ENCODE measurements at places on chromosomes 11 and 22. TPM values are rescaled to one million over a fixed set of nuclear protein-coding genes. Genes with fewer than 3 reads are reported as not detected.
A peak's percentile ranks its signal among the peaks of the same experiment; 100 is the strongest.

DNA sequence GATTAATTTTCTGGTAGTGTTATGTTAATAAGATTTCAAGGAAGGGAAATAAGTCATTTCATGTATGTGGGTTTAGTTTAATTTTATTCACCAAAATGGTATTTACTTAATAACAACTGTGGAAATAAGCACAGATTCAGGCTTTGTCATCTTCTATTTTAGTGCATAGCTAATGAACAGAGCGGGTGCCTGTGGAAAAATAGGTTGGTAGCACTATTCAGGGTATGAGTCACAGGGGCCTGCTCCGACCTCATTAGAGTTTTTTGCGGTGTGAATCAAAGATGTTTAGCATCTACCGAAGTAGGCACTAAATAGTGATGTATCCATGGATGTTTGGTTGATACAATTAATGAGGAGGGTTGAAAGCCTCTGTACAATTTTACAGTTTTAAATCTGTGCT is 78.2 kb downstream of the FAT3 start:
- no peak for DNase-seq
- H3K4me3 ChIP-seq: no peak overlapping the region

DNA sequence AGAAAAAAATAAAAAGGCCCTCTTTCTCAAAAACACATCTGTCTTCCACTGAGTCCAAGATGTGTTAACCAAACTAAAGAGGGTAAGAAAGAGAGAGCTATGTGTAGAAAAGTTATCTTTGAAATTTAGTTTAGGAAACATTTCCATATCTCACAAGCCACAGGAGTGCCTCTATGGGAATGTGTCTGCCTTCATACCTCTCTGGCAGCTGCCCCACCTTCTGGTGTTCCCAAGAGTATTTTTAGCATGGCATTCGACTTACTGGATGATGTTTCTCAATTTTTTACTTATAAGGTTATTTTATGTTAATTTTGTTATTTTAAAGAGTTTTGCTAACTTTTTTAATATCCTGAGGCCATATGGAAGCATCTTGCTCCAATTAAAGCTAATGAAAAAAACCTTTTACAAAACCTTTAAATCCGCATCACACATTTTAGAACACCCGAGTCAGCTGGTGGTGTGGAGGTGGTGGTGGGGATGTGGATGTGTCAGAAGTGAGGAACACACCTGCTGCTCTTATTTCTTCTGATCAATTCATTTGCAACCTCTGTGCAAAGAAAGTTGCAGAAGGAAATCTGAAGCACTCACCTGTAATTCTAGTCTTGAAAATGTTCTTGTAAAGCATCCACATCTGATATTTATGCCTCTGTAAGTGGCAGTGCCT is 112.2 kb downstream of the NCAM1 start:
- peaks cover 22% of the 10 kb centered on the region for H3K4me1 ChIP-seq
- no peaks in the 10 kb centered on the region for H3K36me3 ChIP-seq
- H3K27ac ChIP-seq: no peak overlapping the region
- H3K4me3 ChIP-seq: no peak overlapping the region
- no peak for DNase-seq

The C11orf97 gene
- not detected for total RNA-seq

The CCDC116 gene
- 2.5 TPM for total RNA-seq

The PHLDA2 gene
- total RNA-seq: not detected

The PACSIN3 gene
- total RNA-seq: 72.0 TPM

The SLCO2B1 gene
- 31.7 TPM for total RNA-seq

DNA sequence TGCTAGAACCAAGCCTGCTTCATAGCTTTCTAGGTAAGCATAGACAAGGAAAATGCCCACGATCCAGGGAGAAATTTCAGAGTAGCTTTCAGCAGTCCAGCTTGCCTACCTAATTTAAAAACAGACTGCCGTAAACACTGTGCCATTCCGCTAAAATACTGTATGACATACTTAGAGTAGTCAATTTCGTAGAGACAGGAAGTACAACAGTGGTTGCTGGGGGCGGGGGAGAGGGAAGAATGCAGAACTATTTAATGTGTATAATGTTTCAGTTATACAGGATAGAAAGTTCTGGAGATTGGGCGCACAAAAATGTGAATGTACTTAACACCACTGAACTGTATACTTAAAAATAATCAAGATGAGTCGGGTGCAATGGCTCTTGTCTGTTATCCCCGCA is 56.7 kb downstream of the C11orf58 start:
- peak overlapping the region; percentile 31 for H3K27ac ChIP-seq
- no peaks in the 10 kb centered on the region for H3K4me1 ChIP-seq
- no peak for DNase-seq
- H3K27me3 ChIP-seq: no peaks in the 10 kb centered on the region
- no peak overlapping the region for H3K4me3 ChIP-seq
- H3K36me3 ChIP-seq: no peaks in the 10 kb centered on the region

The GRK3 gene
- 9.6 TPM for total RNA-seq

The SLC22A25 gene
- total RNA-seq: not detected

The VWCE gene
- 1.1 TPM for total RNA-seq

GRCh38 chr11:132062541-132062940 is 692.1 kb downstream of the NTM start:
- peaks cover 19% of the 10 kb centered on the region for H3K4me1 ChIP-seq
- no peak for DNase-seq
- H3K36me3 ChIP-seq: no peaks in the 10 kb centered on the region
- H3K4me3 ChIP-seq: no peak overlapping the region

The ZC3H12C gene
- total RNA-seq: 18.2 TPM

The OVOL1 gene
- total RNA-seq: not detected

DNA sequence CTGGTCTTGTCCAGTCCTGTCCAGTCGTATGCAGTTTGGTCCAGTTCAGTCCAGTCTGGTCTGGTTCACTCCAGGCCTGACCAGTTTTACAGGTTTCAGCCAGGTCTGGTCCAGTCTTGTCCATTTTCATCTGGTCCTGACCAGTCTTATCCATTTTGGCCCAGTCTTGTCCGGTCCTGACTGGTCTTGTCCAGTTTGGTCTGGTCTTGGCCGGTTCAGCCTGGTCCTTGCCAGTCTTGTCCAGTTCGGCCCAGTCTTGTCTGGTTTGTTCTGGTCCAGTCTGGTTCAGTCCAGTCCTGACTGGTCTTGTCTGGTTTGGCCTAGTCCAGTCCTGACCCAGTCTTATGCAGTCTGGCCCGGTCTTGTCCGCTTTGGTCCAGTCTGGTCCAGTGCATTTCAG is 380.2 kb downstream of the OR4C45 start:
- no peak overlapping the region for H3K27ac ChIP-seq
- H3K4me3 ChIP-seq: no peak overlapping the region
- no peaks in the 10 kb centered on the region for H3K4me1 ChIP-seq
- H3K36me3 ChIP-seq: no peaks in the 10 kb centered on the region

The PPP1R14B gene
- 42.9 TPM for total RNA-seq

The MUC2 gene
- not detected for total RNA-seq

The VPREB1 gene
- total RNA-seq: not detected

DNA sequence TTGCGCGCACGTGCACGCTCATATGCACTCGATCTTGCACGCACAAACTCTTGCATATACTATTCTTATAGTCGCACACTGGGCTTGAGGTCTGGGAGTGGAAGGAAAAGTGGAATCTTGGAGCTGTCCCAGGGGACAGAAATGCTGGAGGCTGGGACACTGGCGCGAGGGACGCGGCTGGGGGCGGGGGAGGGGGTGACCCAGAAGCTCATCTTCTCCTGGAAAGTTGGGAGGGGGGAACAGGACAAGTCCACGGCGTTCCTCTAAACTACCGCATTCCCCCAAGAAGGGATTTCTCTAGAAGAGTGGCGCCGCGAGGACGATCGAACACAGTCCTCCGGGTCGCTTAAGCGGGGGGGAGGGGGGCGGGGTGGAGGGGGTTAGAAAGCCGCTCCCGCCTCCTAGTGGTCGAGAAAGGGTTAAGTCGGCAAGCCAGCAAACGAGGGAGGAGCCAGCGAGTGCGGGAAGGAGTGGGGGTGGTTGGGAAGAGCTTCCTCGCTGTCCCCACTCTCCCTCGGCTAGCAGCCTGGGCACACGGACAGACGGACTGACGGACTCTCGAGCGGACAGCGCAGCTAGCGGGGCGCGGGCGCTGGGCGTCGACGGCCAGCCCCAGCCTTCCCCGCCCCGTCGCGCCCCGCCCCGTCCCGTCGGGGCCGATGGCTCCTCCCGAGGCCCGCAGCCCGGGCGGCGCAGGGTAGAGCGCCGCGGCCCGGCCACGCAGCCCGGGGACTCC is at the start of gene RTN4RL2:
TSS of gene RTN4RL2 (plus strand) at position 507 of the 736 bp plus-strand sequence. CDS start 338 bp downstream, outside the sequence.
- no peaks in the 10 kb centered on the region for H3K36me3 ChIP-seq
- DNase-seq: no peak
- peaks cover 42% of the 10 kb centered on the region for H3K4me1 ChIP-seq
- no peak within 1 kb of the TSS for H3K27ac ChIP-seq
- peak within 1 kb of the TSS; percentile 23 for H3K4me3 ChIP-seq

DNA sequence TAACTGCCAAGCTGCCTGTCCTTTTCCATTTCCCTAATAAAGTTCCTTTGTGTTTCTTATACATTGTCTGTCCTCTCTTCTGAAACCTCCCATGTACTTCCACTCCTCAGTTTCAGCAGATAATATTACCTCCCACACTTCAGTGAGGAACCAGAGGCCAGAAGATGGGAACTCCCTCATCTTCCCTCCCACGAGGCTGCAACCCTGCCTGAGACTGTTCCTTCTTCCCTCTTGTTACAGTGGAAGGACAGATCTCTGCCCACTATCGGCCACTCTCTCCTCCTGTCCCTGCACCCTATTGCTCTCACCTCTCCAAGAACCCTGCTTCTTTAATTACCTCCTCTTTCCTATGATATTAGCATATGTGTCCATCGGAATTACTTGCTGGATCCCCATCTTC is 38.1 kb upstream of the SWAP70 start:
- no peaks in the 10 kb centered on the region for H3K36me3 ChIP-seq
- H3K27me3 ChIP-seq: no peaks in the 10 kb centered on the region
- no peaks in the 10 kb centered on the region for H3K4me1 ChIP-seq
- no peak overlapping the region for H3K27ac ChIP-seq

DNA sequence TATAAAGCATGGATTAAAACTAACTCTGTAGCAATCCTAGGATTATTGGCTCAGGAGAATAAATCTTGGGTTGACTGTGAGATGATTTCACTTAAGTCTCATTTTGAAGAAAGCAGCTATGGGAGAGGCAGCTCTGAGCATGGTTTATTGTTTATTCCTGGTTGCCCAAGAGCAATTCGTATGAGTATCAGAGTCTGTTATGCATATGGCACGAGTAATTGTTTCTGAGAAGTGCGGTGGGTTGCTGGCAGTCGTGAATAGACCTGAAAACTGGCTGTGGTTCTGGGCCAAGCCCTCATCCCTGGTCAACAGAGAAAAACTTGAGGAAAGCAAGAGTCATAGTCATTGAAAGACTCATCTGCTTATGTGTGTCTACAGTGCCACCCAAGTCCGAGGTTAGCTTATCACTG is 26.8 kb downstream of the DIXDC1 start:
- H3K4me1 ChIP-seq: no peaks in the 10 kb centered on the region
- H3K27ac ChIP-seq: no peak overlapping the region
- no peak overlapping the region for H3K4me3 ChIP-seq
- no peaks in the 10 kb centered on the region for H3K36me3 ChIP-seq

DNA sequence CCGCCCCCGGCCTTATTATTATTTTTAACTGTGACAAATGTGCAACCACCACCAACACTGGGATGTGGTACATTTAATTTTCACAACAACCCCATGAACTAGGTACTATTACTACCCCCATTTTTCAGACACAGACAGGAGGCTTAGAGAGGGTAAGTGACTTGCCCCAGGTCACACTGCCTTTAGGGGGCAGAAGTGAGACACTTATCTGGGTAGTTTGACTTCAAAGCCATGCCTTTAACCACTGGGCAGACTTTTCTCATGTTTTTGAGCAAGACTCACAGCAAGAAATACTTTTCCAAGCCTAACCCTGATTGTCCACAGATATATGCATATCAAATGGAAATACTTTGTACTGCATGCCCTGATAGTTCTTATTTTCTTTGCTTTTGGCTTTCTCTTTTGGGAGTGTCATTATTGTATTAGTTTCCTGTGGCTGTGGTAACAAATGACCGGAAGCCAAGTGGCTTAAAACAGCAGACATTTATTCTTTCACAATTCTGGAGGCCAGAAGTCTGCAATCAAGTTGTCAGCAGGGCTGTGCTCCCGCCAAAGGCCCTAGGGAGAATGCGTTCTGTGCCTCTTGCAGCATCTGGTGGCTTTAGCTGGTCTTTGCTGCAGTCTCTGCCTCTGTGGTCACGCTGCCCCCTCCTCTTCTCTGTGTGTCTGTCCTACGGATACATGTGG is 110.8 kb downstream of the GRIK4 start:
- H3K4me1 ChIP-seq: no peaks in the 10 kb centered on the region
- no peaks in the 10 kb centered on the region for H3K27me3 ChIP-seq
- no peak overlapping the region for H3K4me3 ChIP-seq
- DNase-seq: no peak

DNA sequence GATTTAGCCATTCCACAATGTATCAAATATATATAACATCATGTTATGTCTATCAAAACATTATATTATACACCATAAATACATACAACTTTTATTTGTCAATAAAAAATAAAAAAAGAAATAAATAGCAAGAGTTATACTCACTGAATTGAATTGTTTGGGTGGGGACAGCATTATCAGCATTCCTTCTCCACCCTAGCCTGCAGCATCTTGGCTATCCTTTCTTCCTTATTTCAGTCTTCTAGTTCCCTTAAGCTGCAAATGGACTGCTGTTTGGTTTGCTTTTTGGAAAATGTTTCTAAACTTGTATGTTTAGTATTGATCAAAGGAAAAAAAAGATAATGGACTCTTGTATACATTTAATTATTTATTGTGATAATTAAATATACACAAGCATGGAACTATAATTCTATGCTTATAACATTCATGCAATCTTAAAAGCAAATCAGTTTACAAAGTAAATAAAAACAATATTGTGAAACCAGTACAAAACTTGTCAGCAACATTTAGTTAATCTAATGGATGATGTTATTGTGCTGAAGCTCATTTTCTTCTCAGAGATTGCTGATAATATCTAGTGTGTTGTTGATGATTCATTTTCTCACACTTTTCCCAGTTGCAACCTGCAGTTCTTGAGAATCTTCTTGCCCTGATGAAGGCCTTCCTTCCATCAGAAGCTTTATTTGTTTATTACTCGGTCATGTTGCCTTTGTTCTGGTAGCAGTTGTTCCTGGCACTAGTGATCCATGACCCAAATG is 5.0 kb downstream of the ARHGAP42 start:
- no peak overlapping the region for H3K4me3 ChIP-seq
- DNase-seq: no peak
- no peaks in the 10 kb centered on the region for H3K4me1 ChIP-seq
- H3K27me3 ChIP-seq: no peaks in the 10 kb centered on the region

The RPUSD4 gene
- total RNA-seq: 19.3 TPM

The CNGA4 gene
- 0.55 TPM for total RNA-seq

- H3K4me1 ChIP-seq: peaks cover 4% of the 10 kb centered on the region
- no peak overlapping the region for H3K4me3 ChIP-seq
- H3K36me3 ChIP-seq: no peaks in the 10 kb centered on the region
- no peak overlapping the region for H3K27ac ChIP-seq
These were observed 33.7 kb upstream of the MPPED1 start for GRCh38 chr22:43377896-43378704.

DNA sequence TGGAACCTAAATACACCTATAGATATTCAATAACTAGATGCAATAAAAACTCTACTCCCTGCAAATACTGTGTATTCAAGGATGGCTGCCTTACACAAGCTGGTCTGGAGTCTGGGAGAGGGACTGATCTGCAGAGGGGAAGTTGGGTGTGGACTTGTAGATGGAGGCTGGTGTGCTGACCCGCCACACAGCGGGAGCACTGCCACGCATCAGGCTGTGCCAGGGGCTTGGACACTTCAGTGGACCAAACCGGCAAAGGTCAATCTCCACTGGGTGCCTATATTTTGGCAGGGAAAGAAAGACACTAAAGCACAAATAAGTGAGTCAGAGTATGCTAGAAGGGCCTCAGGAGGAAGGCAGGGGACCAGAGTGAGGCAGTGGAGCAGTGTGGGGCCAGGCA is 2.1 kb upstream of the SHANK3 start:
- DNase-seq: no peak
- no peak overlapping the region for H3K4me3 ChIP-seq
- H3K27ac ChIP-seq: peak overlapping the region; percentile 32
- peaks cover 20% of the 10 kb centered on the region for H3K27me3 ChIP-seq

Measured in sigmoid colon (tissue), 7 donors.